ENCODE measurements at places on chromosomes 12 and 14.
A peak's percentile ranks its signal among the peaks of the same experiment; 100 is the strongest.

GRCh38 chr12:75116646-75117198 is 92.9 kb downstream of the KCNC2 start:
- DNase-seq = no peak

DNA sequence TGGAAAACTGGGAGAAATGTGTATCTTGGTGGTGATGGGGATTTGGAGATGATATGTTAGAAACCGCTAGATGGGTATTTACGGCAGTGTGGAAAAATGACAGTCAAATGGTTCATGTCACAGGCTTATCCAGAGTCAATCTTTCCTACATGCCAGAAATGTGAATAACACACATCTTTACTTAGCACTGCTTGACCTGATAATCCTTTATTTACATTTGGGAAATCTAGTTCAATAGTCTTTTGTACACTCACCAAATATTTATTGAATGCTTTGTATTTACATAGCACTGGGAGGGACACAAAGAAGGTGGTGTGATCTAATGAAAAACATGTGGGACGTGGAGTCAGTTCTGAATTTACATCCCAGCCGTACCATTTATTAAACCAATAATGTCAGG is 208.2 kb downstream of the DIO2 start:
- no peak for DNase-seq

GRCh38 chr12:57319678-57320469 is 68.9 kb upstream of the STAC3 start:
- DNase-seq = no peak

GRCh38 chr14:90331497-90332270 is at the start of gene NRDE2:
NRDE2 (minus strand) TSS chr14:90331941; CDS start chr14:90331904, 37 bp downstream.
- peak; percentile 95 for DNase-seq

DNA sequence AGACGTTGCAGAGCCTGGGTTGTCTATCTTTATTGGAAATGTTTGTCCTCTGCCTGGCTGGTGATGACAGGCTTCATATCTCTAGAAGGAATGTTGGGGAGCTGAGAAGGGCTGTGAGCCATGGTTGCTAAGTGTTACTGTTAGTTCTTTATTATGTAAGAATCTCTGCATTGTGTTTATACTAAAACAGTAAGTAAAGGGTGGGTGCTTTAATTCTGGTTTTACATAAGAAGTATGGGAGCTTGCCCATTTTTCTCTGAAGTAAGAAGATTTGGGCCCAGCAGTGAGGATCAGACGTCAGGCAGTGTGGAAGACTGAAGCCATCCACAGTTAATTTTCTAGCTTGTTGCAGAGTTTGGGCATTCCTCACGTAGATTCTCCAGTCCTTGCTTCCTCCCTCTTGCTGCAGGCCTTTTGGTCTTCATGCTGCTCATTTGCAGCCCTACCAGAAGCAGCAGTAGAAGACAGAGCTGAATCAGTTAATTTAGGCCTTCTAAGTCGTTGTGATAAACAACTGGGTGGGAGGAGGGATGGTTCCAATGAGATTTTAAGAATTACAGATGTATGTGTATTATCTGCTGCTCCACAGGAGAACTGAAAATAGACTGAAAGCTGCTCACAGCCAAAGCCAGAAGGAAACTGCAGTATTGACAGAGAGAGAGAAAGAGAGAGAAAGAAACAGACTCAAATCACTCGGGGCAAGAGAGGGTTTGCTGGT is 21.4 kb downstream of the WNT5B start:
- no peak for DNase-seq

All from CD4-positive, alpha-beta T cell treated with Interferon alpha-2 for 1 hour (primary cell).